ENCODE measurements at places on chromosomes 16 and 17.

- no peak for DNase-seq
These were observed 4.8 kb downstream of the IRX5 start for GRCh38 chr16:54935266-54935968.

GRCh38 chr17:80922580-80923160, 69.0 kb upstream of the CHMP6 start:
- no peak for DNase-seq

DNA sequence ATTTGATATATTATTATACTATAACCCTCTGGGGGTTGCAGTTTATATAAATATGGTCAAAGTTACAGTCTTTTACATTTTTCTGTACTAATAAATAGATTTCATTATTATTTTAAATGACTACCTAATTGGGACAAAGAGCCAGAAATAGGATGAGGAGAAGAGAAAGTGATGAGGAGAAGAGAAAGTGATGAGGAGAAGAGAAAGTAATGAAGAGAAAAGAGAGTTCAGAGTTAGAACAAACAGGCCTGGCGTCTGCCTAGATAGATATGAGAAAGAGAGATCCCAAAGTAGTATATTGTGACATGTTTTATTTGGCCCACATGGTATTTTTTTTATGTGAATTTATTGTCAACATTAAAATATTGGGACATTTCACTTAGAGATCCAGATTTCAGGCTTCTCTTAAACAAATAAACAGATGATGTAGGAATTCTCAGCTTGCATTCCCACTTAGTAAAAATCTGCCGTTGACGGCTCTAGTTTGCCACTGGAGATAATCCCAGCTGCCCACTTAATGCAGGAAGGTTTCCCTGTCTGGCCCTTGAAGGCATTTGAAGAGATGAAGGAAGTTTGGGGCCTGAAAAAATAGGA, 210.7 kb downstream of the STX8 start:
- DNase-seq: no peak

- DNase-seq: no peak
These were observed 101.6 kb downstream of the METRNL start for GRCh38 chr17:83180996-83181481.

DNA sequence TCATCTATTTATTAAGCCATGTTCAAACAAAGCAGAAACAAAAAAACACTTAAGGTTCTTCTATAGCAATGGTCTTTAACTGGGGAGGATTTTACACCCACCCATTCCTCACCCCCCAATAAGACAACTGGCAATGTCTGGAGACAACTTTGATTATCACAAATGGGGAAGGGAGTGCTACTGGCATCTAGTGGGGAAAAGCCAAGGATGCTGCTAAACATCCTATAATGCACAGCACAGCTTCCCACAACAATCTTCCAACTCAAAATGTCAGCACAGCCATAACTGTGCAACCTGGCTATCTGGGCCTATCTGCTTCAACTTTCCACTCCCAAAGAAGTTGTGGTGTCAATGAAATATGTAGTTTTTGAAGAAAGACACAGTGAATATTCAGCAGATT, 1044.4 kb downstream of the CDH8 start:
- DNase-seq: no peak

DNA sequence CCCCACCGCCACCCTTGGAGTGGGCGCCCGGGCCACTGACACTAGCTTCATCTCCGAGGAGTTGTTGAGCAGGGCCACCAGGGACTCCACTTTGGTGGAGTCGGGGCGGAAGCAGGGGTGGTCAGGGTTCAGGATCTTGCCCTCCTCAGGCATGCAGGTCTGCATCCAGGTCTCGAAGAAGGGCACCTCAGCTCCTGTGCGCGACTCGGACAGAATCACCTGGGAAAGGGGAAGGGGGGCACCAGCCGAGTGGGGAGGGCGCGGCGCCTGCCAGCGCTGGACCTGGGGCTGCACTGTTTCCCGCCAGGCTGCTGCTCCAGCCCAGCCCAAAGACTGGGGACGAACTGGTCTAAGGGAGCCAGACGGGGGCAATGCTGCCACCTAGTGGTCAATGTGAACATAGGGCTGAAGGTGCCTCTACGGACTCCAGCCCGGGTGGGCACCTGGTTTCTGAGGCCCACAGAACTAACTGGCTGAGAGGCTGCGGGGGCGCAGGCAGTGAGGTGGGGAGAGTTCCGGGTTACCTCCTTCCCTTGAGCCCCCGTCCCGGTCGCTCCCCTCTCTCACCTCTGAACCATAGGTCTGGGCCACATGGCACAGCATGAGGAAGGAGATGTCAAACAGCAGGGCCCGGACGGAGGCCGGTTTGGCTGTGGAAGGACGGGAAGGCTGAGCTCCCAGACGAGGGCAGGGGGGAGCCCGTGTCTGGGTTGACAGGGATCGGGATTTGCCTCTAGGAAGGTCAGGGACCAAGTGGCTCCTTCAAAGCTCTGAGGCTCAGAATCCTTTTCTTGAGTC, 11.8 kb downstream of the CSF3 start:
- DNase-seq: peak; percentile 68

GRCh38 chr16:11402745-11403533, 57.7 kb downstream of the RMI2 start:
- DNase-seq: no peak

DNA sequence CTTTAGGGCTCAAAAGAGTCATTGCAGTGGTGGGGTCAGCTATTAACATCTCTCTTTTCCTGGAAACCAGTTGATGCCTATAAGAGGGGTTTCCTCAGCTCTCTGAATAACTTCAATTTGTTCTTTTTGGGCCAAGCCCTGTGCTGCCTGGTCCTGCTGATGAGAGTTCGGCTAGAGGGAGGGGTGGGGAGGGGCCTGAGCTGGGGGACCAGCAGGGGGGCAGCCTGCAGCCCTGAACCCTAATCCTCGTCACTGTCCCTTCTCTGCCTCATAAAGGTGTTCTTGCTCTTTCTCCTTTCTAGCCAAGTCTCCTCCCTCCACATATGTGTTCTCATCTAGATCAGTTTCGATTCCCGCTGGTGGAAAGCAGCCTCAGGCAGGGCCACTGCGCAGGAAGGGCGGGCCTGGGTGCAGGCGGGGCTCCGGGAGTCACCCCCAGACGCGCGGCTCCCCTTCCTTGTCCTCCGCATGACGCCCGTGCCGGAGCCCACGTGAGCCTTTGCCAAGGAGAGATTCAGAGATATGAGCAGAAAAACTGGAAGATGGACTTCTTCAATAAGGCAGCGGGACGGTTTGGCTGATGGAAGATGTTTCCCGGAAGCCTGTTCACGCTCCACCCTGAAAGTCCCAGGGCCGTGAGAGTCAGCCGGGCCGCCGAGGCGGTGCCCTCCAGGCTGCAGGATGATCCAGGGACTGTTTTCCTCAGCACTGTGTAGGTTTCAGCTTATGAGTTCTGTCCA, 15.0 kb upstream of the RHOT1 start:
- DNase-seq: peak; percentile 43

DNA sequence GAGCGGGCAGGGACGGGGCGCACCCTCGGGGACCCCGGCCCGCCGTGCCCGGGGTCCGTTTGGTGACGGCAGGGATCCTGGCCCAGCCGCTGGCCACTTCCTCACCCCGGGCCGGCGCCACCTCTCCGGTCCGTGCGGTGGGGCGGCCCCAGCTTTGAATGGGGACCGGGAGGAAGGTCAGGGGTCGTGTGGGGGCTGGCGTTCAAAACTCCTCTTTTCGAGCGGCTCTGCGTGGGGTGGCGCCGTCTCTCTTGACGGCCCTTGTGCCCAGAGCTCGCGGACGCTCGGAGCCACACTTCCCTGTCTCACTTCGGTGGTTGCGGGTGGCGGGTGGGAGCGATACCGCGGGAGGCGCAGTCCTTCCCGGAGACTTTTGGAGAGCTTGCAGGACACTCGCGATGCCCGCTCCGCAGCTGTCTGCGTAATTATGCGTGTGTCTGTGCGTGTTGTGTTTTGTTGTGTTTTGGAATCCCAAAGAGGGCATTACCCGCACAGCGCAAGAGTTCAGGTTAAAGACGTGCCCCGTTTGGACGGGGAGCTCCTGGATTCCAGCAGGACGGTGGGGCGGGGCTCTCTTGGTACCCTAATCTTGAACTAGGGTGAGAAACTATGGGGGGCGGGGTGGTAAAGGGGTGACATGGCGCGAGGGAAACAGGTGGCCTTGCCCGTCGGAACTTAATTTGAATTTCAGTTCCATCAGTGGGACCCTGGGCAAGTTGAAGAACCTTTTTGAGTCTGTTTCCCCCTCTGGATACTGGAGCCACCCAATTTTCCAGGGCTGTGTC, 637 bp downstream of the PLCG2 start:
- DNase-seq: no peak

GRCh38 chr17:10352893-10353292, 19.9 kb downstream of the MYH13 start:
- DNase-seq: no peak

GRCh38 chr16:72455743-72456659, 284.0 kb upstream of the PMFBP1 start:
- no peak for DNase-seq

- DNase-seq: no peak
These were observed 8.2 kb downstream of the CENPX start for GRCh38 chr17:82014432-82014831.

DNA sequence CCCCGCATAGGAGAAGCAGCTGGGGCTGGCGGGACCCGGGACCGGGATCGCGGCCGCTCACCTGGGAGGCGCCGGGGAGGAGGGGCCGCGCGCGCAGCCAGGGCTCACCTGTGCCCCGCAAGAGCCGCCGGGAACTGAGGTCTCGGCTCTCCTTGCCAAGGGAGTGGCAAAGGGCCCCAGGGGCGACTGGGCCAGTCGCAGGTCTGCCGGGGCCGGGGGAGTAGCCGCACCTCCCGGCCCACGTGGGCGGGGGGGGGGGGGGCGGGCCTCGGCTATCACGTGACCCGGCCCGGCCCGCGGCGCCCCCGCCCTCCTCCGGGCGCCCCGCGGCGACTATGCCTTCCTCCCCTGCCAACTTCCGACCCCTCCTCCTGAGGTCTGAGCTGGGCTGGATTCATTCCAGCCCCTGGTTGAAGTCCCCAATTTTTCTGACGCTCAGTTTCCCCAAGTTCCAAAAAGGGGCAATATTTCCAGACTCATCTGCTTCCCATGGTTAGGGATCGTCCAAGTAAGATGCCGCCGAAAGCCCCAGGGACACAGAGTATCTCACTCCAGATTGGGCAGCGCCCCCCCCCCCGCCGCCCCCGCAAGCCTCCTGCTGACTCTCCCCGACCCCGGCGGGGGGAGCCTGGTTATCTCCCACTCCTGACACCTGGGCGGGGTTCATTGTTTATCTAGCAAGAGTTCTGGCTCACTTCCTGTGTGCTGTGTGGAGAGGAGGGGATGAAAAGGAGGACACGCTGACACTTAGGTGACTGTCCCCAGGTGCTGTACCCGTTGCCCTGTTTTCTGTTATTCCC, at the start of gene TMC6:
TMC6 (minus strand) TSS at position 205 of the 800 bp plus-strand sequence. CDS start 1,923 bp downstream, outside the sequence.
- DNase-seq: no peak

DNA sequence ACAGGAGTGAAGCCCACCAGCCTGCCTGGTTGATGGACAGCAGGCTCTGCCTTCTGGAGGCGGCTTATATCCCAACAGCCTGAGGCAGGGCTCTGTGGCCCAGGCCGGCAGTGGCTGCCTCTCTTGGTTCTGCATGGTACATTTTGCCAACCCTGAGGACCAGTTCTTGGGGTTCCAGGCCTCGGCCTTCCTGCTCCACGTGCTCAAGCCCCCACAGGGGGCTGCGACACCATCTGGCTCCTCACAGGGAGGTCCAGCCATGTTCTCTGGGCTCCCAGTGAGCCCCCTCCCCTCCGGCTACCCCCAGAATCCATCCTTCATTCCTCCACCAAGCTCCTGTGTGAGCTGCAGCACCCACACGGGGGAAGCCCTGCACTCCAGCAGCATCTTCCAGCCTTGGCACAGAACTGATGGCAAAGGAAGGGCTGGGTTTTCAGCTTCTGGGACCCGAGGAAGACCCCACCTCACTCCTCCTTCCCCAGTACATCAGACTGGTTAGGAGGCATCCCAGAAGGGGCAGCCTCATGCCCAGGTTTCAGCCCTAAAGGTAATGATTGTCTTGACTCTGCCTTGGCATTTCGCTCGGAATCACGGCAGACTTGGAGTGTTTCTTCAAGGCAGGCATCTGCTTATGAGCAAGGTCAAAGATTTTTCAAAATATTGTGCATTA, 231.2 kb downstream of the CPPED1 start:
- no peak for DNase-seq

GRCh38 chr17:27217631-27218030, 76.3 kb upstream of the WSB1 start:
- no peak for DNase-seq

DNA sequence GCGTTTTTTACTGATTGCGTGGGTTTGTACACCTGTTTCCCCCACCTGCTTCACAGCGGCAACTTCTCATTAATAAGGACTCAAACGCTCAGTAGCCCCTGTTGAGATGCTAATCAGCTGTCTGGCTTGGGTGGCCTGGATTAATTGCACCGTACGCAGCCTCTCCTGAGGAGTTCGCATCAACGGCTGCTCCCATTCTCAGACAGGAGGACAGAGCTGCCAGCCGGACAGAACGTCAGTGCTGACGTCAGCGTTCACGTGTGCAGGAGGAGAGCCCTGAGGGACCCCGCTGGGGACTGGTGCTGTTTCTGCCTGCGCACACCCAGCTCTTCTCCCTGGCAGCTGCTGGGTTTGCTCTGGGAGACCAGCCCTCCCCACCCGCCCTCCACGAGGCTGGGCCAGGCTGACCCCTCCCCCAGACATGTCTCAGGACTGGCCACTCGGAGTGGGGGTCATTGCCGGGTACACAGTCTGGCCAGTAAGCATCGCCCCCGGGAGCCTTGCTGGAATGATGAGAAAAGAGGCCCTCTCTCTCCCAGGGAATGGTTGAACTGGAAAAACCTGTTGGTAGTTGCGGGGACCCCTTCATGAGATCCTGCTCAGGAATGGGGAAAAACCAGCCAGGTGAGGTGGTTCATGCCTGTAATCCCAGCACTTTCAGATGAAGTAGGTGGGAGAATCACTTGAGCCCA, 5.7 kb upstream of the BANP start:
- no peak for DNase-seq

GRCh38 chr16:56106527-56106926, 84.8 kb upstream of the GNAO1 start:
- no peak for DNase-seq

- no peak for DNase-seq
These were observed 44.8 kb downstream of the CPPED1 start for GRCh38 chr16:12758670-12759558.

GRCh38 chr17:56739776-56740175, 93.9 kb downstream of the C17orf67 start:
- no peak for DNase-seq

DNA sequence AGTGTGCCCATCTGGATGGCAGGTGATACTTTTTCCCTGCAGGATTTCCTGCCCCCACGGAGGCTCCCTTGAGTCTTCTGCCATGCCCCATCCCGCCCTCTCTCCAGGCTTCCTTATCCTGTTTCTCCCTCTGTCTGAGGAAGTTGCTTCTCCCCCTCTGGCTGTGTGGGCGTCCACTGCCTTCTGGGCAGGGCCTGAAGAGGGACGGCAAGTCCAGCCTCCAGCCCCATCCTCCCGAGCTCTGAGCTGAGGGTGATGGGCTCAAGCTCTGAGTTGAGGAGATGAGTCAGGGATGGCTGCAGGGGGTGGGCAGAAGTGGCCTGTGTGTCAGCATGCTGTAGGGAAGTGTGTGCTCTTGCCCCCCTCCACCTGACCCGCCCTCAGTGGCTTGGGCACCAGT, 14.2 kb upstream of the RAP1GAP2 start:
- DNase-seq: no peak

- DNase-seq: peak; percentile 45
These were observed 38.3 kb upstream of the HAPSTR1 start for GRCh38 chr16:9053006-9053601.

DNA sequence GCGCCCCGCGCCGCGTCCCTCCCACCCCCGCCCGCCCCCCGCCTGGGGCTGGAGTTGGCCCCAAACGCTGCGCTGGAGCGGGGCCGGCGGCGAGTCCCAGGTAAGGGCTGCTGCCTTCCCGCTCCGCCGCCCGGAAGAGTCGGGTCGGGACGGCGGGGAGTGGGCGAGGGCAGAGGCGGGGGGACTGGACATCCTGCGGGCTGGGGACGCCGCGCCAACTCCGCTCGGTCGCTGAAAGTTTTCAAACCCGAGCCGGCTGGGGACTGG, 469 bp downstream of the GPRC5C start:
- no peak for DNase-seq
